ENCODE measurements at places on chromosomes 1 and 21. TPM values are rescaled to one million over a fixed set of nuclear protein-coding genes. Genes with fewer than 3 reads are reported as not detected.

GRCh38 chr1:166902279-166902678 is 26.2 kb upstream of the TADA1 start:
- no peaks in the 10 kb centered on the region for H3K36me3 ChIP-seq
- no peak overlapping the region for H3K27ac ChIP-seq
- peaks cover 18% of the 10 kb centered on the region for H3K27me3 ChIP-seq

RNF223 gene
- not detected for total RNA-seq

SERINC2 gene
- total RNA-seq = 65.7 TPM

LDLRAD2 gene
- 0.77 TPM for total RNA-seq

KRTAP6-2 gene
- total RNA-seq = not detected
